ENCODE measurements at places on chromosomes 6 and 20.

DNA sequence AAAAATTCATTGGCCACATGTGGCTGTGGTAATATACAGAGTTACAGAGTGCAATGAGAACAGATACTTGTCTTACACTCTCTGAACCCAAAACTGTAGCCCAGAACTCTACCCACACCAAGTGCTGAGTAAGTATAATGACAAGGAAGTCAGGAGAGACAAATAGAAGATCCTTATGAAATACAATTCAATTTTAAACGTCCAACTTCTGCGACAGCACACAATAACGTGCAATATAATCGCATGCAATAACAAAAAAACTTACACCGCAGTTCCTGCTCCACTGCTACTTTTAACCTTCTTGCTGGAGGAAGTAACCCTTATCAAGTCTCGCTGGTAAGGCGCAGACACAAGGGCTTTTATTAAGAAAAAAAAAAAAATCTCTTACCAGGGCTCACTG, 881 bp downstream of the SFT2D1 start:
- DNase-seq, result no peak

DNA sequence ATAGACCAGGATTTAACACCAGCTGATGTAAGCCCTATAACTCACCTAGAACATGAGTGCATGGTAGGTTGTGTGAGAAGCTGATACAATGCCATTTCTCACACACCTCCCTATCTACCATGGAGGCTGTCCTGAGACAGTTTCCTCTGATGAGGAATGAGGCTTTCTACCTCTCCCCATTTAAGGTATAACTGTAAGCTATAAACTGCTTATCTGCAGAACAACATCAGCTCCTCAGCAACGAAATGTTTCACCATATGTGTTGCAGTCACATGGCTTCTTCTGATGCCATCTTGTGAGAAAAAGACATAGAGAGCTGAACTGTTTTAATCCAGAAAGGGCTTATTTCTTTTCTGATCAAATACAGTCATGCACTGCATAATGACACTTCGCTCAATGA, 20.7 kb downstream of the ZKSCAN3 start:
- DNase-seq, result no peak

GRCh38 chr20:56443654-56444540, 24.5 kb upstream of the RTF2 start:
- DNase-seq, result no peak

DNA sequence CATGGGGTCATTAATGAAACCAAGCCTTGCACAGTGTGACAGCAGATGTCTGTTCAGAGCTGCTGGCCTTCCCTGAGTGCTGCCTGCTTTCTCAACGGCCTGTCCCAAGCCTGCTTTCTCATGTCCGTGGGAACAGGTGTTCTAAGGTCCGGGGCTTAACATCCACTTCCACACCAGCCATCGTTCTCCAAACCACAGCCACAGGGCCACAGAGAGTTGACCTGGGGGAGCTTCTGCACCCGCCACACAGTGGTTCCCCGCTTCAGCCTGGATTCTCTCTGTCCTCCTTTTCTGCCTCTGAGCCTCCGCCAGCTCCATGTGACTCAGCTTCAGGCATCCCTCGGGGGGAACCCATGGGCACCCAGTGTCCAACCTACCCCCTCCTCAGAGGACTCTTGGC, 26.9 kb upstream of the PPP1R3G start:
- DNase-seq, result no peak

DNA sequence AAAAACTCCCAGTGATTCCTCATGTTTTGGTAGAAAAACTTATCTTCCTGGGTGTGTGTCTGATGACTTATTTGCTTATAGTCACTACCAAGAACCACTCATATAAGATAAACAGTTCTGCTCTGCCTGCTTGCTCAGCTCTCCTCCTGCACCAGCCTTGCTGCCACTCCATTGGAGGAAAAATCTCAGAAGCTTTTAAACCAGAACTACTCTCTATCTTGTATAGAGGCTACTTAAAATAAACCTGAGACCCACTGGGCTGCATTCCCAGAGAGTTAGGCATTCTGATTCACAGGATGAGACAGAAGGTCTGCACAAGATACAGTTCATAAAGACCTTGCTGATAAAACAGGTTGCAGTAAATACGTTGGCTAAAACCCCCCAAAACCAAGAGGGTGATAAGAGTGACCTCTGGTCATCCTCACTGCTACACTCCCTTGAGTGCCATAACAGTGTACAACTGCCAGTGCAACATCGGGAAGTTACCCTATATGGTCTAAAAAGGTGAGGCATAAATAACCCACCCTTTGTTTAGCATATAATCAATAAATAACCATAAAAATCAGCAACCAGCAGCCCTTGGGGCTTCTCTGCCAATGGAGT, 728.3 kb downstream of the EPHA7 start:
- DNase-seq, result no peak

GRCh38 chr6:137413482-137413881, 80.7 kb downstream of the OLIG3 start:
- DNase-seq, result no peak

- no peak for DNase-seq
Measured at GRCh38 chr6:126880964-126881363, 237.5 kb upstream of the RSPO3 start.
